IMR-90 (cell line): ENCODE measurements at places on chromosomes 4 and X. TPM values are rescaled to one million over a fixed set of nuclear protein-coding genes. Genes with fewer than 3 reads are reported as not detected.
A peak's percentile ranks its signal among the peaks of the same experiment; 100 is the strongest.

FAM47E gene
- total RNA-seq: under 0.01 TPM in 1 of 2 replicates, not detected in the other

- H3K4me1 ChIP-seq: peaks cover 4% of the 10 kb centered on the region; the same call in 1 of the 2 replicates
- H3K27me3 ChIP-seq: no peaks in the 10 kb centered on the region; the same call in 1 of the 2 replicates
- peak; percentile 17 for DNase-seq
- H3K27ac ChIP-seq: no peak overlapping the region
Observed at GRCh38 chr4:10740891-10741620, 56.5 kb upstream of the CLNK start.

- H3K36me3 ChIP-seq: no peaks in the 10 kb centered on the region
- H3K27me3 ChIP-seq: no peaks in the 10 kb centered on the region
- H3K4me1 ChIP-seq: no peaks in the 10 kb centered on the region
- H3K4me3 ChIP-seq: no peak overlapping the region
- DNase-seq: no peak
Observed at GRCh38 chrX:125444659-125445058, 125.0 kb downstream of the TEX13C start.

DNA sequence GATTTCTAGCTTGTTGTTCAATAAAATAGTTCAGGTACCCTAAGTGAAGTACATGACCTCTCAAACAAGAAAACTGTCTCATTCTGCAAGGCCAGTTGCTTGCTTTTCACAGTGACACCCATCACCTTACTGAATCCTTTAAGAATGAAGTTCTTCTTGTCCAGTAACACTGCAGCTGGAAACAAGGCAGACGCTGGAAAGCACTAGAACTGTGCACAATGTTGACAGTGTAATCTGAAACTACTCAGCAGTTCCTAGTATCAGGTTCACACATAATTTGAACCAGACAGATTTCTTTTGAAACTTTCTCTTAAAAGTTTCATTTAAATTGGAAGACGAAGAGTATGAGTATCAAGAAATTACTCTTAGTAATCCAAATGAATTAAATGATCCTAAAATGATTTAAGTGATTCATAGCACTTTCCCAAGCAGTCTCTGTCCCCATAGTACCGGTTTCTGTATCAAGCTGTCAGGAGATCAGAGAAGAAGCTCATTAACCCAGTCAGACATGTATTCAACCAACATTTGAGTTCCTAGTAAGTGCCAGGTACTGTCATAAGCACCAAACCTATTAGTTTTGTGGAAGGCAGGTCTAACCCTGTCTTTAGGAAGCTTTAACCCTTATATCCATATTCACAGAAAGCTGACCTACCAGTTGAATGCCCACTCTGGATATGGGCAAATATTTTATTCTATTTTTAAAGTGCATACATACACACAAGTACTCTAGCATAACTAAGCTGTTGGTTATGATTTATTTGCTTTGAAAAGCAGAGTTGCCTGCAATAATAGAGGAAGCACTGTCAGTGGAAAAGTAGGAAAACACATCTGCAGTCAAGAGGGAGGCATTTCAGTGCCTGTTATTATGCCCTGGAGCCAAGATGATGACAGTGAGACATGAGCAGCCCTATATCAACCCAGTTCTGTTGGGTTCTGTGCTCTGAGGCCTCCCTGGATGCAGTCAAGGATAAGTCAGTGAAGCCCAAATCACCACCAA is 63.6 kb downstream of the PALLD start:
- peak; percentile 70 for DNase-seq
- H3K4me1 ChIP-seq: peaks cover 22% of the 10 kb centered on the region
- H3K27me3 ChIP-seq: no peaks in the 10 kb centered on the region
- no peak overlapping the region for H3K27ac ChIP-seq
- H3K36me3 ChIP-seq: no peaks in the 10 kb centered on the region

GRCh38 chrX:109775386-109775785 is 42.3 kb upstream of the ACSL4 start:
- no peak for DNase-seq
- H3K36me3 ChIP-seq: no peaks in the 10 kb centered on the region
- no peak overlapping the region for H3K4me3 ChIP-seq

- no peaks in the 10 kb centered on the region for H3K36me3 ChIP-seq
- H3K4me3 ChIP-seq: no peak overlapping the region
- H3K27me3 ChIP-seq: no peaks in the 10 kb centered on the region
- no peaks in the 10 kb centered on the region for H3K4me1 ChIP-seq
- H3K27ac ChIP-seq: no peak overlapping the region
Observed at GRCh38 chr4:61401771-61402170, 201.6 kb downstream of the ADGRL3 start.

DNA sequence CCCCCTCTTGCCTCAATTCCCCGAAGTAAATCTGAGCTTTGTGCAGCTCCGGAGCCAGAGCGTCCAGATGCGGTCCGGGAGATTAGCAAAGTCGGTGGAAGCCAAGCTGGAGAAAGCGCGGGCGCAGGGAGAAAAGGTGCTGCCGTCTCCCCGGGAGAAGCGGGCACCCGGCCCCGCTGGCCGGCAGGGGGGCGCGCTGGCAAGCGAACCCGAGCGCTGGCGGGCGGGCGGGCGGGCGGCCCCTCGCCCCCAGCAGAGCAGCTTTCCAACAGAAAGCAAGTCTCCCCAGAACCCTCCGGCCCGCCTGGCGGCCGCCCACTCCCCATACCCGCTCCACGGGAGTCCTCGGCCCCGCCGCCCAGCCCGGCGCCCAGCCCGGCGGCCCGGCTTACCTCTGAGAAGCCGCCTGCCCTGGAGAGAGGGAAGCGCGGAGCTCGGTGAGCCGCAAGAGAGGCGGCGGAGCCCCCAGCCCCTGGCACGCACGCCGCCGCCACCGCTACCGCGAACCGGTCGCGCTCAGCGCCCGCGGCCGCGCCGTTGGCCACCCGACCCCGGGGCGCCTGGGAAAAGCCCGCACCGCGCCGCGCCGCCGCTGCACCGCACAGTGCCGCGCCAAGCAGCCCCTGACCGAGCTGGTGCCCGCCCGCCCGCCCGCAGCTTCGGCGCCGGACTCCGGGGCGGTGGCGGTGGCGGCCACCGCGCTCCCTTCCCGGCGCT is 529 bp upstream of the CITED1 start:
- H3K4me1 ChIP-seq: peaks cover 4% of the 10 kb centered on the region; the same call in 1 of the 2 replicates
- H3K36me3 ChIP-seq: no peaks in the 10 kb centered on the region
- peak overlapping the region; percentile 65 for H3K4me3 ChIP-seq
- H3K27me3 ChIP-seq: peaks cover 82% of the 10 kb centered on the region
- DNase-seq: no peak

DNA sequence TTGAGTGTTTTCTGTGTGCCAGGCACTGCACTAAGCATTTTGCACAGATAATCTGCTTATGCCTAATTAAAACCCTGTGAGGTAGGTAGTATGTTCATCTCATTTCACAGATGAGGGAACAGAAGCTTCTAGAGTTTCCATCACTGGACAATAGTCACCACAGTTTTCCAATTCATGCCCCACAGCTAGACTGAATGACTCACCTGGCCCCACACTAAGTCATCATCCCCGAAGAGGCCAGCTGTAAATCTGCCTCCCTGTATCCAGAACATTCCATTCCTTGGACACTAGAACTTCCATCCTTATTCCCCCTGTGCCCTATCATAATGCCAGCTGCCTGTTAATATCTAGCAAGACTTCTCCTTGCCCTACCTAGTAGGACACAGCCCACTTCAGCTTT is 40.9 kb upstream of the NYX start:
- H3K36me3 ChIP-seq: no peaks in the 10 kb centered on the region
- H3K27me3 ChIP-seq: peaks cover 9% of the 10 kb centered on the region
- DNase-seq: peak; percentile 18

DNA sequence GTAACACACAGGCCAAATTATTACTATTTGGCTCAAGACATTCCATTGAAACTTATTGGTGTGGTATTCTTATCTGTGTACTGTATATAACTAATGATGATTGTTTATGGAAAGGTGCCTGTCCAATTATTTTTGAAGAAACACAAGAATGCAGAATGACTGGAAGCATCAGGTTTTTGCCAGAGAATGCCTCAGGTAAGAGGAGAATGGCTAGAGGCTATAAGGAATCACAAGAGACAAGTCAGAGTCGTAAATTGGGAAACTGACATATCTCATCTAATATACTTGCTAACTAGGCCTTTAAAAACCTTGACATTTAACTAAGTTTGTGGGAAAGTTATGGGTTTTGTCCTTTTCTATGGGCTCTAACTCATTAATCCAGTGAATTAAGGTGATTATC is 69.3 kb upstream of the TTC29 start:
- no peak for DNase-seq
- H3K27ac ChIP-seq: no peak overlapping the region
- H3K4me1 ChIP-seq: no peaks in the 10 kb centered on the region
- peaks cover 16% of the 10 kb centered on the region for H3K27me3 ChIP-seq
- no peak overlapping the region for H3K4me3 ChIP-seq
- no peaks in the 10 kb centered on the region for H3K36me3 ChIP-seq
